ENCODE measurements at places on chromosomes 3 and 15. TPM values are rescaled to one million over a fixed set of nuclear protein-coding genes. Genes with fewer than 3 reads are reported as not detected.

- H3K27ac ChIP-seq, result no peak overlapping the region
- no peak for DNase-seq
- no peaks in the 10 kb centered on the region for H3K36me3 ChIP-seq
- H3K27me3 ChIP-seq, result no peaks in the 10 kb centered on the region
- no peak overlapping the region for H3K4me3 ChIP-seq
- peaks cover 10% of the 10 kb centered on the region for H3K4me1 ChIP-seq
Measured at GRCh38 chr3:20057612-20058180, 17.4 kb downstream of the KAT2B start.

DNA sequence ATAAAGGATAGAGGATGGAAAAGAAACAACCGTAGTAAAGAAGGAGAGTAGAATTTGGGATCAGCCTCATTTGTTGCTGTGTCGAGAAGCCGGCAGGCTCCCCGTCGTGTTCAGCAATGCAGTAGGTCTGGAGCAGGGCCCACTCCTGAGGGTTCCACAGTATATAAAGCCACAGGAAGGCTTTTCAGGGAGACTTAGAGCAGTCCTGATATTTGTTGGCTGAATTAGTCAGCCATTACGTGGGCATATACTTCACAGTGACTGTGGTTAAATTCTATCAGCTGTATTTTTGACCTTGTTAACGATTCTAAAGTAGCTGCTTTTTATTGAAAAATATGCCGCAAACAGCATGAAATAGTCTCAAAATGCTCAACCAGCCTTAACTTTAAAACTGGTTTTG is 149.5 kb downstream of the ITPR1 start:
- peaks cover 11% of the 10 kb centered on the region for H3K27me3 ChIP-seq
- no peak overlapping the region for H3K4me3 ChIP-seq
- H3K36me3 ChIP-seq, result no peaks in the 10 kb centered on the region
- DNase-seq, result no peak
- 0 out of 2 replicates have a peak, but pooled peaks cover 4% of the 10 kb centered on the region for H3K4me1 ChIP-seq

DNA sequence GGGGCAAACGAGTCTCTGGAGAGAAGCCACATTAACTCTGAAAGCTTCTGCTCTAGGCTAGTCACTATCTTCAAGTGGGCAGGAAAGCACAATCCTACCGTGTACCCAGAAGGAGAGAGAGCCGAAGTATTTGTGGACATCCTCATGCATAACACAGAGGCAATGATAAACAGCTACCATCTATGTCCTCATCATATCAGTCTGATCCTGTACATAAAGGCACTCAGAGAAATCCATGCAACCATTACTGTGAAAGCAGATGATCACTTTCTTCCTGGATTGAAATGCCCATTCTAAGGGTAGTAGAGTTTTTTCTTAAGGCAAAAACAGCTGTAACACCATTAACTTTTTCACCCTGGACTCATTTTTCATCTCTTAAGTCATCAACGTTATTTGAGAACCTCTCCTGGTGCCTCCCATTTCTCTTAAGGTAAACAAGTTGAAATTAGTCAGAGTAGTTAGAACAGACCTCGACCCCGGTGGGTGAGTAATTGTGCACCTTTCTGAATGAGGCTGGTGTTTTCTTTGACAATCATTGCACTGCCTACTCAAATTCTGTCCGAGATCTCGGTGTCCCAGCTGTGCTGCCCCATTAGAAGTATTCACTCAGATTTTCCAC is 327.4 kb downstream of the SHQ1 start:
- peaks cover 11% of the 10 kb centered on the region for H3K4me1 ChIP-seq
- peaks cover 15% of the 10 kb centered on the region for H3K27me3 ChIP-seq
- H3K27ac ChIP-seq, result no peak overlapping the region
- no peaks in the 10 kb centered on the region for H3K36me3 ChIP-seq

GALNT15 gene
- total RNA-seq, result 7.2 TPM

- H3K27me3 ChIP-seq, result peaks cover 3% of the 10 kb centered on the region
- peaks cover 14% of the 10 kb centered on the region for H3K4me1 ChIP-seq
- DNase-seq, result no peak
- peak overlapping the region; percentile 65 for H3K4me3 ChIP-seq
- H3K36me3 ChIP-seq, result peaks cover 9% of the 10 kb centered on the region
Measured at GRCh38 chr3:129934234-129935123, 40.0 kb upstream of the TRH start.

DNA sequence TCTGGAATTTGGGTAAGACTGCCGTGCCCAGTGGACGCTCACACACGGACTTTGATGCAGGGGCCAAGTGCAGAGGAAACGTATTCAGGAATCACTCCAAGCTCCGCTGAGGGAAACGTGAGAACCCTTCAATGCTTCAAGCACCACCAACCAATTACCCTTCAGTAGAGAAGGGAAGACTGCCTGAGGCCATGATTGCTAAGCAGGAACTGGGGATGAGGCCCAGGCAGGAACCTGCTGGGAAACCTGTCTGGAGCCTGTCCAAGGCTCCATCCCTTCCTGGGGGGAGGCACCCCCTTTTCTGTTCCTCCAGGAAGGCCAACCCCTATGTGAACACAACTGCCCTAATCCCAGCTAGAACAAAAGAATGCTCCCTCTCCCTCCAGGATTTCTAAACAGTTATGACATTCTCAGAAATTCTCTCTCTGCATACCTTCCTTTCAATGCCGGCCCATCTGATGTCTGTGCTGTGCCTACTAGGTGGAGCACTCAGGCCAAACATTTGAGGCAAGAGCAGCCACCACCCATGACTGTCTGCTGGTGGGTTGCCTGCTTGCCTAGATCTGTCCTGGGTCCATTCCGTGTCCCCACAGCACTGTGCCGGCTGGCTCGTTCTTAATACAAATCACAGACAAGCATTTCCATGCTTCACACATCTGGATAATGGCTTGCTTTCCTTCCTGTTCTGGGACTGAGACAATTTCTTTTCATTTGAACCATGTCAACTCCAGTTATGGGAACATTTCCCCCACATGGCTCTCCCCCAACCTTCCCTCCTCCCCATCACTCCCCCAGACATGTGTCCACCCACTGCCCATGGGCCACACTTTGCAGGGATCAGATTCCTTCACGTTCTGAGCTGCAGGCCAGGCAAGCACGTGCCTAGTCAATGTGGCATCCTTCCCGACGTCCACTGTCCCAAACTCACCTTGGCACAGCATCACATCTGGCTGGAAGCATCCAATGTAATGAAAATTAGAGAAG is 149.4 kb downstream of the ADAMTS17 start:
- no peaks in the 10 kb centered on the region for H3K27me3 ChIP-seq
- H3K36me3 ChIP-seq, result peaks cover 9% of the 10 kb centered on the region
- no peak overlapping the region for H3K27ac ChIP-seq
- H3K4me3 ChIP-seq, result no peak overlapping the region
- no peaks in the 10 kb centered on the region for H3K4me1 ChIP-seq
- DNase-seq, result no peak

GRCh38 chr3:197456261-197457091 is 99.3 kb downstream of the BDH1 start:
- H3K4me1 ChIP-seq, result peaks cover 30% of the 10 kb centered on the region
- DNase-seq, result peak; percentile 89
- peak overlapping the region; percentile 88 for H3K4me3 ChIP-seq
- H3K36me3 ChIP-seq, result no peaks in the 10 kb centered on the region
- peaks cover 4% of the 10 kb centered on the region for H3K27me3 ChIP-seq
- H3K27ac ChIP-seq, result peak overlapping the region; percentile 95

IDH2 gene
- 31.8 TPM for total RNA-seq

DNA sequence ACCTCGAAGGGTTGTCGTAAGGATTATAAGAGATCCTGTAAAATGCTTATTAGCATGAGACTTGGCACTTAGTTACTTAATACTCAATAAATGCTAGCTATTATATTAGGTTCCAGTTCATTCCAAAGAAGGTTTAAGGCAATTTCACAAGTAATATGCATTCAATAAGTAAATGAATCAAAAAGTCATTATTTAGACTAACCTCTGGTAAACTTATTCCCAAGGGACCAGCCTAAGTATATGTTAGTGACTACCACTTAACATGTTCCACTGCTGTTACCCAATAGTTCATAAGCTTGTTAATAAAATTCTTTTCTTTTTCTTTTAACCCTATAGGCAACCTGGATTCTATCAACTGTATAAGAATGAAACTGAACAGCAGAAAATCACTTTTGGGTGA is 5.1 kb downstream of the PDCD10 start:
- no peak for DNase-seq
- H3K27ac ChIP-seq, result no peak overlapping the region
- H3K36me3 ChIP-seq, result no peaks in the 10 kb centered on the region
- H3K4me3 ChIP-seq, result no peak overlapping the region
- H3K4me1 ChIP-seq, result peaks cover 23% of the 10 kb centered on the region

DNA sequence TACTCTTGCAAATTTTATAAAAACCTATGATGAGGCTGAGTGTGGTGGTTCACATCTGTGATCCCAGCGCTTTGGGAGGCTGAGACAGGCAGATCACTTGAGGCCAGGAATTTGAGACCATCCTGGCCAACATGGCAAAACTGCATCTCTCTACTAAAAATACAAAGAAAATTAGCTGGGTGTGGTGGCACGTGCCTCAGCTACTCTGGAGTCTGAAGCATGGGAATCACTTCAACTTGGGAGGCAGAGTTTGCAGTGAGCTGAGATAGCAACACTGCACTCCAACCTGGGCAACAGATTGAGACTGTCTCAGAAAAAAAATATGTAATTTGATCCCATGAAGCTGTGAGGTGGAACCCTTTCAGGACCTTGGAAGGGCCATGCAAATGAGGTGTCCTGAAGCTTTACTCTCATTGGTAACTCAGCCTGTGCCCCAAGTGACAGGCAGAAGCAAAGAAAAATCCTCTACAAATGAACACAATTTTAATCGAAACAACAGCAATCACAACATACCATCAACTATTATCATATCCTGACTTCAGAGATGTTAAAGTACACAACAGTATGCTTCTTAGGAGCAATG is 84.6 kb upstream of the CDV3 start:
- H3K36me3 ChIP-seq, result no peaks in the 10 kb centered on the region
- peak overlapping the region; percentile 40 for H3K27ac ChIP-seq
- peaks cover 24% of the 10 kb centered on the region for H3K4me1 ChIP-seq
- peak overlapping the region; percentile 7 for H3K4me3 ChIP-seq
- H3K27me3 ChIP-seq, result peaks cover 6% of the 10 kb centered on the region

- no peaks in the 10 kb centered on the region for H3K4me1 ChIP-seq
- DNase-seq, result no peak
- H3K27me3 ChIP-seq, result no peaks in the 10 kb centered on the region
- H3K27ac ChIP-seq, result no peak overlapping the region
Measured at GRCh38 chr15:81825136-81825535, 220.7 kb downstream of the MEX3B start.

GRCh38 chr15:73573572-73573971 is 59.6 kb downstream of the NPTN start:
- peaks cover 2% of the 10 kb centered on the region for H3K27me3 ChIP-seq
- peaks cover 25% of the 10 kb centered on the region for H3K36me3 ChIP-seq
- DNase-seq, result peak; percentile 70
- peak overlapping the region; percentile 15 for H3K4me3 ChIP-seq

MYRIP gene
- not detected for total RNA-seq

DNA sequence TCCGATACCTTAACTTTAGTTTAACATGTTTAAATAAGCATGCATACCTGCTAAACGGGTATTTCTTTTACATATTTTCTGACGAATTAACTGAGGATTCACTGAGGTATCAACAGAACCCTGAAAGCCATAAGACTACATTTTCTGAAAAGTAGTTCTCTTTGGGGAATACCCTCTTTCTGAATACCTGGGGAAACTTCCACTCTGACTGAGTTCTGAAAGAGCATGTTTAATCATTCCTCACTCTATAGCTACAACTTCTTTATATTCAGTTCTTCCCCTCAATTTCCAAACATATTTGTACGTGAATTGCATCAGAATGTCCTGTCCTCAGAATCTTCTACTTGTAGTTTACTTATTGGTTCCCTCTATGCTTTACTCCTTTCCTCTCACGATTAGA is 403.0 kb downstream of the ROBO1 start:
- no peak overlapping the region for H3K4me3 ChIP-seq
- no peaks in the 10 kb centered on the region for H3K27me3 ChIP-seq
- peaks cover 37% of the 10 kb centered on the region for H3K4me1 ChIP-seq
- no peak overlapping the region for H3K27ac ChIP-seq
- DNase-seq, result no peak

CLDN1 gene
- total RNA-seq, result 0.83 TPM

GRCh38 chr3:189555558-189555881 is 75.7 kb upstream of the TP63 start:
- no peak overlapping the region for H3K27ac ChIP-seq
- no peak overlapping the region for H3K4me3 ChIP-seq
- no peak for DNase-seq
- H3K4me1 ChIP-seq, result no peaks in the 10 kb centered on the region
- no peaks in the 10 kb centered on the region for H3K27me3 ChIP-seq

DNA sequence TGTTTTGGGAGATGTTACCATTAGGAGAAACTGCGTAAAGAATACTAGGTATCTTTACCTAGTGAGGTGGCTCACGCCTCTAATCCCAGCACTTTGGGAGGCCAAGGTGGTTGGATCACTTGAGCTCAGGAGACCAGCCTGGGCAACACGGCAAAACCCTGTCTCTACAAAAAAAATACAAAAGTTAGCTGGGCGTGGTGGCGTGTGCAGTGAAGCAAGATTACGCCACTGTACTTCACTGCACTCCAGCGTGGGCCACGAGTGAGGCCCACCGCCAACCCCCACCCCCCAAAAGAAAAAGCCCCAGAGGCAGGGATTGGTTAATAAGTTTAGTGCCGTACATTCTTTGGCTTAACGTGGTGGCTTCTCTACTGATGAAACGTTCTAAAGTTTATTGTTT is 23.5 kb downstream of the TRIM71 start:
- H3K4me1 ChIP-seq, result peaks cover 6% of the 10 kb centered on the region
- no peak overlapping the region for H3K27ac ChIP-seq
- DNase-seq, result no peak
- H3K27me3 ChIP-seq, result peaks cover 61% of the 10 kb centered on the region
- H3K36me3 ChIP-seq, result no peaks in the 10 kb centered on the region
- no peak overlapping the region for H3K4me3 ChIP-seq

DNA sequence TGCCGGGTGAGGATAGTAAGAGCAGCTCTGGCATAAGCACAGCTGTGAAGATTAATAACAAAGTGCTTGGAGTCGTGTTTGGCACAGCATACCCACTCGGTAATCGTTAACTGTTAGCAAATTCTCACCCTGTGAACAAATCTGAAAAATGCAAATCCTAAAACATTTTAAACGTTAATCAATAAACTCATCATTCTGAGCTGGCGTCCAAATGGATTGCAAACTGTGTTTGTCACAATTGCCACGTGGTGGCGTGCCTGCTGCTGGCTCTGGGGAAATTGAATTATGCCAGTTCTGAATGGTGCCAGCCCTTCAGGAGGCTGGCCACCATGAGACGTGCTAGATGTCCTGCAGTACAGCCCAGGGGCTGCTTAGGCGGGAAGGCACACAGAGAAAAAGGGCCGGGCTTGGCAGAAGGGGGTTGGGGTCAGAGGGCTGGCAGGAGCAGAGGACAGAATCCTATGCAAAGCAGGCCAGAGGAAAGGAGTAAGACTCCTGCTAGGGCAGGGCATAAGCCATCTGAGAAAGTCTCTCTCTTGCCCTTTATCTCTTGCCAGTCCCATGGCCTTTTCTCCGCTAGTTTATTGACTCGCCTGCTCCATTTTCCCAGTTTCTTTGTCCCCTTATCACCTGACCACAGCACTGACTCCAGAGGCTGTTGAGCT is 22.1 kb upstream of the POLG start:
- H3K27ac ChIP-seq, result no peak overlapping the region
- peaks cover 74% of the 10 kb centered on the region for H3K27me3 ChIP-seq
- H3K36me3 ChIP-seq, result no peaks in the 10 kb centered on the region
- H3K4me3 ChIP-seq, result no peak overlapping the region

- H3K27ac ChIP-seq, result no peak overlapping the region
- no peaks in the 10 kb centered on the region for H3K36me3 ChIP-seq
- H3K27me3 ChIP-seq, result peaks cover 15% of the 10 kb centered on the region
- H3K4me3 ChIP-seq, result no peak overlapping the region
Measured at GRCh38 chr3:124318014-124318413, 326.1 kb upstream of the ROPN1 start.

Data from HFFc6 (cell line).